ENCODE measurements at places on chromosomes 6 and 20.

GRCh38 chr20:49583669-49584417, 15.9 kb upstream of the PTGIS start:
- DNase-seq: peak; percentile 73

- DNase-seq: no peak
These were observed 558.4 kb upstream of the CDH4 start for GRCh38 chr20:60693496-60694133.

GRCh38 chr6:158897236-158897635, 78.1 kb upstream of the EZR start:
- peak; percentile 37 for DNase-seq

DNA sequence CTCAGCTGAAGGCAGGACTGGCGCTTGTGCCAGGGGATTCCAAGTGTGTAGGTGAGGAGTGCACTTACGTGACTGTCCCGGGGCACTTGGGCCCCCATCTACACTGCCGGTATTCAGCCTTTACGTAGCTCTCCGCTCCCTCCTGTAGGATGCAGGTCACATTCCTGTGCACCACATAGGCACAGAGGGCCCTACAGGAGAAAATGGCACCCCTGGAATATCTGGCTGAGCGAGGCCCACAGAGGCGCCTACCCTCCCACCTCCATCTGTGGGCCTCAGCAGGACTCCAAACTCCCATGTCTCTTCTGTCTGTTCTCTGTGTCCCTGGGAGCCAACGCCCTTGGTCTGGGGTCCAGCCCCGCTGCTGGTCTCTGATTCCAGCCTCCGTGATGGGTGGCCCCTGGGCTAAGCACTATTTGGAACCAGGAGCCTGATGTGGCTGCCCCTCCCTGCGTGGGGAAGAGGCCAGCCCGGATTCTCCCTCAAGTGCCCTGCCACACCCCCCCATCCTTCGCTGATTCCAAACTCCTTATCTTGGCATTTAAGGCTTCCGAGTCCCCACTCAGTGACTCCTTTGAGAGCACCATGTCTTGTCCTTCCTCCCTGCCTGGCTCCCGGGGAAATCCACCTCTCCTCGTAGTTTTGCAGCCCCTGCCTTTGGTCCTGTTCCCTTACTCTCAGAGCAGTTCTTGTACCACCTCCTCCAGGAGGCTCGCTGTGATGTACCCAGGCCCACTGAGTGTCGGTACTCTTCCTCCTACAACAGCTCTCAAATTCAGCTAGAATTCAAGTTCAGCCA, 1.5 kb downstream of the EMILIN3 start:
- DNase-seq: no peak

GRCh38 chr20:15949391-15949790, 623.9 kb downstream of the KIF16B start:
- no peak for DNase-seq

DNA sequence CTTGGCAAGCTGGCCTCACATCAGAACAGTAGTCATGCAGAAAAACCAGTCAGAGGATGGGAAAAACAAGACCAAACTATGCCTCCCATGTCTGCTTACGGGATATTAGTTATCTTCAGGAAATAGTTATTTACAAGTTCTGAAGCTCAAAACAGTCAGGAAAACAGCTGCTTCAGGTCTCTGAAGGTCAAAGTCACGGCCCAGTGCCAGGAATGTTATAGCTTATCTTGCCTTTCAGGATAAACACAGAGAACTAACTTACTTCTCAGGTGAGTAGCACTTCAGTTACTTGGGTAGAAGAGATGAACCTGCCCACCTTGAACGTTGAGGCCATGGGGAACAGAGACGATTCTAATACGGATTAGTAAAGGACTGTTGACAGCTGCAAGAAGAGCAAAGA, 310.7 kb downstream of the KIF16B start:
- no peak for DNase-seq

GRCh38 chr6:100184473-100184872, 190.4 kb upstream of the MCHR2 start:
- no peak for DNase-seq

GRCh38 chr6:154899824-154900463, 95.2 kb upstream of the TIAM2 start:
- no peak for DNase-seq

DNA sequence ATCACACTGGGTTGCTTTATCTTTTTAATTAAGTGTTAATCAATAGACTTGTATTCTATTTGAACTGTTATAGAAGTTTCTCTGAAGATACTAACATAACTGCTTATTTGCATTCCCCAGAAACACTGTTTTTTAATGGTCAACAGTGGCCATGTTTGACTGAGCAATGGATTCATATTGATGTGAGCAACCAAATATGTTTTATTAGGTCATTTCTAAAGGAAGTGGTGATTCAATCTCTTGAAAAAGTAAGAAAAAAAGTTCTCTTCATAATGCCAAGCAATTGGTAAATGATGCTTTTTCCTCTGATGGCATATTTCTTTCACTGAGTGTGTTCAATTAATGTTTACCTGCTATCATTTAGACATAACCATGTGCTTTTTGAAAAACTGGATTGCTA, 593.0 kb upstream of the CITED2 start:
- no peak for DNase-seq

DNA sequence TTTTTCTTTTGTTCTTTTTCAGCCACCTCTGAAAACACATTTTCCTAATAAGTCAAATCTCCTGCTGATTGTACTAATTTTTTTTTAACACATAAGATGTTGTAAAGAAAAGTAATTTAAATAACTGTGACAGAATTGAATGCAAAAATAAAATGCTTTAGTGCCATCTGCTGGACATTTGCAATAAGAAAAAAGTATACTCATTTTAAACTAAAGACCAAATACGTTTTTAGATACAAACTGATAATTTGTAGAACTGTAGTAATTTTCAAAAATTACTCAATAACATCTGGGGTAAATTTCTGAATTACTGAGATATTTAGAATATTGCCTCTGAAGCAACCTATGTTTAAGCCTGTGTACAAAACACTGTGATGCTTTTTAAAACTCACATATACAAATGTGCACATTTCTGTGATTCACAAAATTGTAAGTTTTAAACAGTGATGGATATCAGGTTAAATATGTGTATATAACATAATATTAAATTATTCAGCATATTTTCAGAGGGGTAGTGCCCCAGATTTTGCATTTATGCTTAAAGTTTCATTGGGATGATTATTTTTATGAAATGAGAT, 198.7 kb downstream of the RIMS1 start:
- DNase-seq: peak; percentile 7

- no peak for DNase-seq
These were observed 256.3 kb downstream of the ERMARD start for GRCh38 chr6:170007468-170008293.

DNA sequence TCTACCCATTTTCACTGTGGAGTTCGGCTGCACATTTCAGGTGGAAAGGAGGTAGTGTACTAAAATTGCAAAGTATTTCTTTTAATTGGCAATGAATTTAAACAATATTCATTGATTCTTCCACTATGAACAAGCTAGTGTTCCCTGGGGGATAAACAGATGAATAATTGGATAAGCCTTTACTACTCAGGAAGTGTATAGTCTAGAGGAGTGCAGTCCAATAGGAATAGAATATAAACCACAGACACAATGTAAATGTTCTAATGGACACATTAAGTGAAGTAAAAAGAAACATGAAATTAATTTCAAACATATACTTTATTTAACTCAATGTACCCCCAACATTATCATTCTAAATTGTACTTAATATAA, 28.7 kb downstream of the SGK1 start:
- DNase-seq: no peak

Measured in GM03348 (cell line).